ENCODE measurements at places on chromosomes 3 and 15. TPM values are rescaled to one million over a fixed set of nuclear protein-coding genes. Genes with fewer than 3 reads are reported as not detected.
A peak's percentile ranks its signal among the peaks of the same experiment; 100 is the strongest.

Gene TGFBR2
- 35.3 TPM for polyA plus RNA-seq

Gene TMCO5A
- polyA plus RNA-seq, result 100 TPM

GRCh38 chr3:170107941-170108340 is 70.1 kb downstream of the GPR160 start:
- DNase-seq, result no peak

DNA sequence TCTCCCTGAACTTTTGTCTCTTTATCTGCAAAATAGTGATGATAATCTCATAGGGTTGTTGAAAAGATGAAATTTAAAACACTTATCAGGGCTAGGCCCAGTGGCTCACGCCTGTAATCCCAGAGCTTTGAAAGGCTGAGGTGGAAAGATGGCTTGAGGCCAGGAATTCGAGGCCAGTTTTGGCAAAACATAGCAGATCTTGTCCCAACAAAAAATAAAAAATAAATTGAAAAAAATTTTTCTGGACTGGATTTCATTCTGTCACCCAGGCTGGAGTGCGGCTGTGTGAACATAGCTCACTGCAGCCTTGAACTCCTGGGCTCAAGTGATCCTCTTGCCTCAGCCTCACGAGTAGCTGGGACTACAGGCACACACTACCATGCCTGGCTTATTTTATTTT is 29.6 kb downstream of the LMLN start:
- DNase-seq, result peak; percentile 23

DNA sequence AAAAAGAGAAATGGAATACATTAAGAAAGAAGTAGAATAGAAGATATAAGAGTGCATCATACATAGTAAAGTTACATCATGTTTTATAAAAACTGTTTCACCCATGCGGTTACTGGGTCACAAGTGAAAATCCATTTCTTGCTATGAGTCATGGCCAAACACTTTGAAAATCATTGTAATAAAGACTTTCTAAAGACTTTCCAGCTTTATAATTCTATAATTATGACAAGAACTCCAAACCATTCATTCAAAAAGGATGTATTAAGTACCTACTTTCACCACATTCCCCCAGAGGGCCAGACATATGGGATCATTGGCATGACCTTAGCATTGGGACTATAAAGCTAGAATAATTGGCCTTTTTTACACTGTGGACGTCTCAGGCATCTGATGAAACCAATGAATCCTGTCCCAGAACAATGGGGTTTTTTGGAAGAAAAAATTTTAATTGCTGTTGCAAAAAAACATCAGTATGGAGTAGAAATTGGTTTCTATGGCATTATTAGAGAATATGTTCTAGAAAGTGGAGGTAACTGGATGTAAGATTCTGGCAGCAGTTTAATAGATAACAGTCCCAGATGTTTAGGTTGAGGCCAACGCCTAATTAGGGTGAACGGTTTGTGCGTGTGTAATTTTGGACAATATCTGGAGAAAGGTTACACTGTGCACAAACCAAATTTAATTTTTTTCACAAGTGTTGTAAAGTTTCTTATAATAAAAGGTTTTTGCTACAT is 3.3 kb upstream of the SKIC8 start:
- no peak for DNase-seq

GRCh38 chr15:100291106-100291505 is 50.7 kb downstream of the ADAMTS17 start:
- no peak for DNase-seq

Gene PRR20G
- polyA plus RNA-seq, result 10.5 TPM

- no peak for DNase-seq
These were observed 1.1 kb downstream of the SNRK start for GRCh38 chr3:43287500-43287873.

- DNase-seq, result no peak
These were observed 1.2 kb downstream of the IL20RB start for GRCh38 chr3:136958939-136959338.

- DNase-seq, result no peak
These were observed 39.6 kb downstream of the GOLM2 start for GRCh38 chr15:44328135-44328534.

Gene B3GNT5
- 18.3 TPM for polyA plus RNA-seq

- no peak for DNase-seq
These were observed 26.8 kb upstream of the HERC1 start for GRCh38 chr15:63860555-63860954.

DNA sequence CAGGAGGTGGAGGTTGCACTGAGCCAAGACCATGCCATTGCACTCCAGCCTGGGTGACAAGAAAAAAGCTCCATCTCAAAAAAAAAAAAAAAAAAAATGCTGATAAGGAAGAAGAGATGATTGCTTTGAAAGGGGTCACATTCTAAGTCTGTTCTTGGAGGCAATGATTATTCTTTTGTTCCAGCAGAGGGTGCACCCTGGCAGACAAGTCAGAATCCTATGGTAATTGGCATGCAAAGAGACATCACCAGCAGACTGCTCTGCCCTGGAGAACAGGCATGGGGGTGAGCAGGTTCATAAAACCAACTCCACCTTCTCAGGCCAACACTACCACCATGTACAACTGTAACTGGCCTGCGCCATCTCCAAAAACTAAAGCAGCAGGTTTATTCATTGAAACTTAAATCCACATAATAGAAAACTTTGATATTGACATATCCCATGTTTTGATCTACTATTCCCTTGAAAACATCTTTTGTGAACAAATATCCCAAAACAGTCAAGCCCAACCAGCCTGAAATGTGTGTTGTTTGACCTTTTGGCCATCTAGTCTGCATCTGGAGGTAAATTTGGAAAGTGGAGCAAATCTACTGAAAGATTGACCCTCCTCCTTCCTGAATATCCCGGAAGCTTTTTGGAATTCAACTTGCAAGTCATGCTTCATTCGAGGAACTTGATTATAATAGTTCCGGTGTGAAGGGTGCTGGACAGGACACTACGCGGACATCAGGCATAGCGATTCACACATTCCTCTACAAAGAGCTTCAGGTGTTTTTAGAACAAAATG is 100.3 kb downstream of the MECOM start:
- no peak for DNase-seq

DNA sequence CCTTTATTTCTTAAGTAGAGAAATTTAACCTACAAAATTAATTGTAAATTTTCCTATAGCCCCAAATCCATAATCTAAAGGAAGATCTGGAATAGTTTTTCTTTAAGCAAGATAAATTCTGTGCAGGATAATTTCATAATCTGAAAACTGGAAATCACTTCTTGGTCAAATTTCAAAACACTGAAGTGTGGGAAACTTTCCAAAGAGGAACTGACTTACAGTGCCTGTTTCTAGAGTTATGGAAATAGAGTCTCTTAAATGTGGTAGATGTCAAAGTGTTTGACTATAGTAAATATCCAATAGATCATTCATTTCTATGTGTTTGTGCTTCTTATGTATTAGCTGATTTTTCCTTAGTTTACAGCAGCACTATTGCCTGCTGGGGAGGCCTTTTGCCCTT is 1.6 kb upstream of the P2RY13 start:
- DNase-seq, result no peak

DNA sequence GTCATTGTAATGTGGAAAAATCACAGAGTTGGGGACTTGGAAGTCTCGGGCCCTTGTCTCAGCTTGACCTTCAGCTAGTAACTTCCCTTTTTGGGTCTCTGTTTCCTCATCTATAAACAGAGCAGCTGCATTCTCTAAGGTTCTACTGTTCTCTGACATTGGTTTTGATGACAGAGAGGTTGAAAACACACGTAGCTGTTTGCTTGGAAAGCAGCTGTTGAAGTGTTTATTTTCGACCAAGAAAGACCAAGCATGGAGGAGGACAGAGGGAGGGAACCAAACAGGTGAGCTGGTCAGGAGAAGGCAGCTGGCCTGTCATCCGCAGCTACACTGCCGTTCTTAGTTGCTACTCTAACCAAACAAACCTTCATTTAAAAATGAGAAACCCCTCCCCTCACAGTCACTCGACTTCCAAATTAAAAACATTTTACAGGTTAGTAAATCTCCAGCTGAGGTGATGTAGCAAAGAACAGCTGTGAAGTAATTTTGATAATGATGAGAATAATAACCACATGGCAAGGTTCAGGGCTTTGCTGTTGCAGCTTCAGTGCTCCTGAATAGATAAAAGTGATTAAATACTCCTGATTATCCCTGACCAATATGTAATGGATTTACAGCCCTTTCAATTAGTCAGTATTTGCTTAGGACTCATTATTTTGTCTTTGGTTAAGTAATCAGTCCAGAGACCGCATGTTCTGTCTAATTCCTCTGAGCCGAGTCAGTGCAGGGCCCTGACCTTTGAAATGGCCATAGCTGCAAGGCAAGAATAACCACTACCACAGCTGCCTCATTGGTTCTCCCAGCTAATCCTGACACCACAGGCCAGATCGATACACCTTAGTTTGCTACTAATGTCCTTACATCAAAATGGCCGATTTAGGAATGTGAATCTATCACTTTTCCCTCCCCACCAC is 65.3 kb downstream of the MEIS2 start:
- no peak for DNase-seq

DNA sequence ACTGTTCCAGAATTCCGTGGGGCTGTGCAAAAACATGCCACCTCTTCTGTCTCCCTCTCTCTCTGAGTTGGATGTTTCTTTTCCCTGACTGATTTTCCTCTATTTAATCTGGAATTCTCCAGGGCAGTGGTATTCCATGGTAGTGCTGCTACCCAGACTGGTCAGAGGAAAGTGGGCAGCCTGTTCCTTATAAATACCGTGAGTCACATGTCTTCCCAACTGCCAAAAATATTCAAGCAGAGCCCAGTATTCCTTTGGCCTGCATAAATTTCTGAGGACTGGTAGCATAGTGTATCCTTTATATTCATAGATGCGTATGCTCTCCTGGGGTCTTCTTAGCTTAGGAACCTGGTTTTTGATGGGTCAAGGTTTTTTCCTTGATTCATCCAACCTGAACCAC is 40.9 kb downstream of the CEMIP start:
- DNase-seq, result no peak

DNA sequence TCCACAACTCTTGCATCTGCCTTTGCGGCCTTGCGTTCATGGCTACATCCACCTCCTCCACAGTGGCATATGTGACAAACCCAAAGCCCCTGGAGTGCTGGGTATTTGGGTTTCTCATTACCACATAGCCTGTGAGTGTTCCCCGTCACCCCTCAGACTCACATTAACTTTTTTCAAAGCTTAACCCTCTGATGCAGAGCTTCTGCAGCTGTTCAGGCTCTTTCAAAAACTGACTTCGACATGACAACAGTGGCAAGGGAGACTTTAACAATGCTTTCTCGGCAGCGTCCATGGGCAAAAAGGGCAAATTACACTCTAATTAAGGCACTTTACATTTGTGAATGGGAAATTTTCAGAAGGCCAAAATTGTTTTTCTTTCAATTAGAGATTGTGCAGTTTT is 343.2 kb downstream of the UNC13C start:
- no peak for DNase-seq

- DNase-seq, result peak; percentile 58
These were observed at the start of gene ZIC1 for GRCh38 chr3:147409143-147410115. TSS of gene ZIC1 (plus strand) at chr3:147409365. CDS start at chr3:147410113, 748 bp downstream.

GRCh38 chr3:196138482-196139254 is 56.8 kb upstream of the TFRC start:
- DNase-seq, result peak; percentile 50

Gene MCF2L2
- 6.8 TPM for polyA plus RNA-seq

DNA sequence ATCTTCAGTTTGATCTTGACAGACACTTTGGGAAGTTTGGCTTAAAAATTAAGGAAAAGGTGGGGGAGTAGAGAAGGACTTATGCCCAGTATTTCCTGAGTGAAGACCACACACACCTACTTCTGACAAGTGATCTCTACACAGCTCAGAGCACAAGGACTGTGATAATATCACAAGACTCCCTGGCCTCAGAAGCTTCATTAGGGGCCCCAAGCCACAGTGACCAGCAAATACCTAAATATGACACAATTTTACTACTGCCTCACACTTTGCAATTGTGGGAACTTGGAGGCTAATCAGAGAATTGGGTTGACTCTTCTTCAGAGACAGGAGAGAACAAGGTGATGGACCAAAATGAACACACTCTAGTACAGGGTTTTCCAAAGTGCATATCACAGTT is 2.6 kb downstream of the ILDR1 start:
- no peak for DNase-seq

- DNase-seq, result no peak
These were observed 56.4 kb downstream of the EFHB start for GRCh38 chr3:19877656-19878055.

DNA sequence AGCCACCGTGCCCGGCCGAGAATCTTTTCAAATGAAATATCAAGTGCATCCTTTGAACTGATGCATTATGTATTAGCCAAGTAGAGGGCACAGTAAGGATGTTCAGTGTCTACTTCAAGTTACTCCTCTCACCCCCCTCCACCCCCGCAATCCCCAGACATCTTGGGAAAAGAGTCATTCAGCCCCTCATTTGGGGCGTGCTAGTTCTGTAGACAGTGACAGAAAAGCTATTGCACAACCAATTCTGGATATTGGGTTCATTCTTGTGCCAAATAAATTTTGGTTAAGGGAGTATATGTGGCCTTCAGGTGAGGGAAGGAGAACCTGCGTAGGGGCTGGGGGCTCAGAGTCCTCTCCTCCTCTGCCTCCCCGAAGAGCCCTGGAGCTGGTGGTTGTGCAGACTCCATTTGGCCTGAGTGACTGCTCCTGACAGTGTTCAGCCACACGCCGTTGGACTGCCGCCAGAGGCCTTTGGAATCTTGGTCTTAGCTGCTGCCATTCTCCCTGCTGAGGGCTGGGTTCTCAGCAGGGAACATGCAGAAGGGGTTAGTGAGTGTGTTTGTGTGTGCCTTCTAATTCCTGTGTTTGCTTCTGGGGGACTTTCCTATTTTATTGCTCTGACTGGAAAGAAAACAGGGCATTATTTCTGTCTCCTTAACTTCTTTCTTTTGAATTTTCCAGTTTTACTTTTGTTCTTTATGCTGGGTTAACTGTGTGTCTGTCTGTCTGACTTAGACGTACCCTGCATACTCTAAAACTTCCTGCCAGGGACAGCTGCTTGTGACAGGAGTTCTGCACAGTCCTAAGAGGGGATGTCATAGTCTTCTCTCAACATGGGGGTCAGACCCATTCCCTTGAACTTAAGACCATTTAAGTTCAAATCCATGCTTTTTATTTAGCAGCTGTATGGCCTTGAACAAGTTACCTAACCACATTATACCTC is 21.0 kb downstream of the RARB start:
- DNase-seq, result peak; percentile 70

DNA sequence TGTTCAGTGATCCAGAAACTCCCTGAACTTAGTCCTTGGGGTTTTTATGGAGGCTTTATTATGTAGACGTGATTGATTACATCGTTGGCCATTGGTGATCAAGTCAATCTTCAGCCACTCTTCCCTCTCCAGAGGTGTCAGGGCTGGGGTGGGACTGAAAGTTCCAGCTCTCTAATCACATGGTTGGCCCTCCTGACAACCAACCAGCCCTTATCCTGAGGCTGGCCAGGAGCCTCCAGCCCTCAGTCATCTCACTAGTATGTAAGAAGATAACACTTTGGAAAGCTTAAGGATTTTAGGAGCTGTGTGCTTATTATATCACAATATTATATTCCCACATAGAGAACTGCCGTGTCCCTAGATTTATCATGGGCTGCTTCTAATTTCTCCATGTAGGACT is 142.3 kb downstream of the VPS8 start:
- DNase-seq, result no peak

GRCh38 chr3:39528844-39529243 is 61.4 kb downstream of the MOBP start:
- no peak for DNase-seq

GRCh38 chr3:160040181-160040580 is 51.5 kb downstream of the IL12A start:
- no peak for DNase-seq

- DNase-seq, result peak; percentile 77
These were observed 173.2 kb downstream of the CHDH start for GRCh38 chr3:53672981-53673380.

Gene GXYLT2
- polyA plus RNA-seq, result 9.7 TPM

Gene IL20RB
- 12.5 TPM for polyA plus RNA-seq

GRCh38 chr3:23837286-23837685 is 31.5 kb downstream of the UBE2E1 start:
- DNase-seq, result no peak

GRCh38 chr3:31406896-31407295 is 125.8 kb upstream of the STT3B start:
- no peak for DNase-seq
